GDM1 (cell line): ENCODE measurements at places on chromosomes 2 and 18.

DNA sequence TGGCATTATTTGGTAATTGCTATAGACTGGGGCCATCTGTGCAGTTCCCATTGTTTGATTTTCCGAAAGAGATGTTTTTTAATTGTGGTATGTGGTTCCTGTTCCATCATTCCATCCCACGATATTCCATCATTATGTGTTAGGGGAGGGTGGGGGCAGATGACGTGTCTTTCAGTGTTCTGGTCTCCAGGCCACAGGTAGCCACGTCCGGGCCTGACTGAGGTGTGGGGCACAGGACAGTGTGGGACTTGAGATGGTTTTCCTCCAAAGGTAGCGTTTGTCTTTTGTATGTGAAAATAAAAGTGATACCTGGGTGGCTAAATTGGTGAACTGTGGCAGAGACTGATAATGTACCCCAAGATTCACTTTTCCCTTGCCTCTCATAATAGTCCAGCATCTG is 192.2 kb upstream of the HAAO start:
- DNase-seq, result no peak

- DNase-seq, result no peak
Observed at GRCh38 chr18:3891245-3891644, 441.3 kb downstream of the TGIF1 start.

- DNase-seq, result no peak
Observed at GRCh38 chr2:190720691-190721090, 71.8 kb downstream of the NAB1 start.

DNA sequence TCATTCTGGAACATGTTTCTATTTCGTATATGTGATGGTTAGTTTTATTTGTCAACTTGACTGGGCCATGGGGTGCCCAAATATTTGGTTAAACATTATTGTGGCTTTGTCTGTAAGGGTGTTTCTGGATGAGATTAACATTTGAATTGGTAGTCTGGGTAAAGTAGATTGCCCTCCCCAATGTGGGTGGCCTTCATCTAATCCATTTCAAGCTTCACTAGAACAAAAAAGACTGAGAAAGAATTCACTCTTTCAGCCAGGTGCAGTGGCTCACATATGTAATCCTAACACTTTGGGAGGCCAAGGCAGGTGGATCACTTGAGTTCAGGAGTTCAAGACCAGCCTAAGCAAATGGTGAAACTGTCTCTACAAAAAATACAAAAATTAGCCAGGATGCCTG is 55.7 kb upstream of the TANC1 start:
- DNase-seq, result no peak

DNA sequence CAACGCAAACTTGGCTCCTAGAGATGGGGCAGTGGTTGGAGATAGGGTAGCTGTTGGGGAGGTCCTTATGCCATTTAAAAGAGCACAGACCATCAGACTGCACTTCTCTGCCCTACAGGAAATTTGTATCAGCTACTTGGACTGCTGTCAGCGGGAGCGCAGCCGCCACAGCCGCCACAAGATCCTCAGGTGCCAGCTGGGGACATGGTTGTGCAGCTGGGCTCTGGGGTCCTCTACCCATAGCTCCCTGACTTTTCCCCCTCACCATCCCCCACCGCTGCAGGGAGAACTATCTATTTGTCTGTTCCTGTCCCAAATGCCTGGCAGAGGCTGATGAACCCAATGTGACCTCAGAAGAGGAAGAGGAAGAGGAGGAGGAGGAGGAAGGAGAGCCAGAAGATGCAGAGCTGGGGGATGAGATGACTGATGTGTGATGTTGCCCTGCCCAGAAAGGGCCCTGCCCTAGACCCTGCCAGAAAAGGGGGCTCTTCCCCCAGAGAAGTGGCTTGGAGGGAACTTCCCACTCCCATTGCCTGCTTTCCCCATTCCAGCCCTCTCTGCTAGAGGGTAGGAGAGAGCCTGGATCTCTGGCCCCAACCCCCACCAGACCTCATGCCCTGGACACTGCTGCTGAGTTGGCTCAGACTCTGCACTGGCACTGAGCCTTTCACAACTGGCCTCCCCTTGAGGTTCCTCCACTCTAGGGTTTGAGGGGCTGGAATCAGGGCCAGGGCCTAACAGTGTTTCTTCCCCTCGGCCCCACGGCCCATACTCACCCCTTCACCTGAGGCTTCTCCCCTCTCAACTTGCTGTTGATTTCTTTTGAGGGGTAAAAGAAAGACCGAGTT is 7.3 kb downstream of the PRADC1 start:
- peak; percentile 29 for DNase-seq

GRCh38 chr18:24786027-24786426 is 325.6 kb downstream of the HRH4 start:
- no peak for DNase-seq

DNA sequence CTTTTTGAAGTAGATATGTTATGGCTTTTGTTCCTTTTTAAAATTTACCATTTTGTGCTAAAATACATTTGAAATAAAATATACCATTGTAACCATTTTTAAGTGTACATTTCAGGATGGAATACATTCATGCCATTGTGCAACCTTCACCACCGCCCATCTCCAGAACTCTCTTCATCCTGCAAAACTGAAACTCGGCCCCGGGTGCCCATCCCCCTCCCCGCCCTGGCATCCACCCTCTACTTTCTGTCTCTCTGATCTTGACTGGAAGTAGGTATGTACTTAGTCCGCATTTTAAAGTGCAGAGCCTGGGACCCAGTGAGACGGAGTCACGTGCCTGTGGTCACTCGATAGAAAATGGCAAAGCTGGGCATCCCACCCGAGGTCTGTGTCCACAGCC is 45.6 kb downstream of the DIPK1C start:
- no peak for DNase-seq

DNA sequence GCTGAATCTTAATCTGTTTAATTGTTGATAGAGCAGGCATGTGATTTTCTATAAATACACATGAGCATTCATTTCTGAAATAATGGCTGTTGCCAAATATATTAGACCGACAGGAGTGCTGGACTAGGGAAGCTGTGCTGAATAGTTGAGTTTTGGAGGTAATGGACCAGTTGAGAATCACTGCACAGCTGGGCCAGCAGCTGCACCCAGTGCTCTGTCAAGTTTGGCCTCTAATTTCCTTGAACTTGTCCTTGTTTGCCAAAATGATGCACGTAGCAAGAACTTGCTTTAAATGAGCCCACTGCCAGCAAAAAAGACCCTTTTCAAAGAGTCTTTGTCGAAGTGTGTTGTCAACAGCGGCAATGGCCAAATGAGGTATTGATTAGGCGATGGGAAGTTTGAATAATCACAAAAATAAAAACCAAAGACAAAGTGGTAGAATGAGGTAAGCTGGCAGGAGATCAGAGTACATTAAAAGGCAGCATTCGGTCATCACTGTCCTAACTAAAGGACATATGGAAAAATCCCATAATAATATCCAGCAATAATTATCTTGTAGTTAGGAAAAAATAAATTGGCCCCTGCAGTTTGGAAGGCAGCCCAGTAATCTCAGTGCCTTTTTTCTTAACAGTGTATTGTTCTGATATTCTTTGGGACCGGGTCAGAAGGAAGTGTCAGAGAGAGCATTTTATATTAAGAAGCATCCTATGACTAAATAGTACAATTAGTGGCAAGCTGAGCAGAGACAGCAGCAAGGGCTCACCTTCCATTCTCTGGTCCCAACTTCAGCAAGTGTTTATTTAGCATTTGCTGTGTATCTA is 126.2 kb downstream of the RAPGEF4 start:
- no peak for DNase-seq

GRCh38 chr2:191981706-191982105 is 134.8 kb upstream of the CAVIN2 start:
- no peak for DNase-seq

DNA sequence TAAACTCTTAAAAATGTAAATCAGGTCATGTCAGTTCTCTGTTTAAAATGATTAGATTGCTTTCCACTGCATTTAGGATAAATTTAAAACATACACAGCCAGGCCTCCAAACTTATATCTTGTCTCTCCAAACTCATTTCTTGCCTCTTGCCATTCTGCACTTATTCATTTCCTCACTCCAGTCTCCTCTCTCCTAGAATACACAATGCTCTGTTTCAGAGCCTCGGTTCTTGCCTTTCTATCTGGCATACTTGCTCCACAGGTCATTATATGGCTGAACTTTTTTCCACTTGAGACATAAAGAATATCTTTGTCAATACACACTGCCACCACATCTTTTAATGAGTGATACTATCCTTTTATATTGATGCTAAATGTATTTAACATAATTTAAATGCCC is 10.5 kb upstream of the UGP2 start:
- no peak for DNase-seq
